T-helper 17 cell (primary cell): ENCODE measurements at places on chromosomes 16 and 17.

DNA sequence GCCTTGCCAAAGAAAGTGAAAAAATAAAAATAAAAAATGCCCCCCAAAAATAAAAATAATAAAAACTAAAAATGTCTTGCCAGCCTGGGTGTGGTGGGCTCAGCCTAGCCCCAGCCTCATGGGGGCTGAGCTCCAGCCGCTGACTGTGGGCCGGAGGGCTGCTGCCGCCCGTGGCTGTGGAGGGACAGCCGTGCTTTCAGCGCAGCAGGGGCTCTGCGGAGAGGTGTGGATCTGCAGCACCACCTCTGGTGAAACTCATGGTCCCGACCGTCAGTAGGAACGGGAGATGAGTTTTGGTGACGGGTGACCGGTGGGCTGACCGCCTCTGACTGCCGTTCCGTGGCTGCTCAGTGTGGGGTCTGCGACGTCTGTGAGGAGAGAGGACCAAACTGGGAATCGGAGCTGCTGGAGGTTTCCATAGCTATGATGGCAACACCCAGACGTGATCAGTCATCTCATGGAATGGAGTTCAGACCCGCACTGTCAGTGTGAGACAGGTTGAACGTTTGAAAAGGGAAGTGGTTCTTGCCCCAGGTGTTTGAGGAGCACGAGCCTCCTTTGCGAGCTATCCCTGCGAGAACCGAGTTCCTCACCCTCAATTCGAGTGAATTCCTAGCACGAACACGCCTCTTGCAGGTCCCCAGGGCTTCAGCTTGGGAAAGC, 12.0 kb upstream of the RPL13 start:
- DNase-seq, result no peak

DNA sequence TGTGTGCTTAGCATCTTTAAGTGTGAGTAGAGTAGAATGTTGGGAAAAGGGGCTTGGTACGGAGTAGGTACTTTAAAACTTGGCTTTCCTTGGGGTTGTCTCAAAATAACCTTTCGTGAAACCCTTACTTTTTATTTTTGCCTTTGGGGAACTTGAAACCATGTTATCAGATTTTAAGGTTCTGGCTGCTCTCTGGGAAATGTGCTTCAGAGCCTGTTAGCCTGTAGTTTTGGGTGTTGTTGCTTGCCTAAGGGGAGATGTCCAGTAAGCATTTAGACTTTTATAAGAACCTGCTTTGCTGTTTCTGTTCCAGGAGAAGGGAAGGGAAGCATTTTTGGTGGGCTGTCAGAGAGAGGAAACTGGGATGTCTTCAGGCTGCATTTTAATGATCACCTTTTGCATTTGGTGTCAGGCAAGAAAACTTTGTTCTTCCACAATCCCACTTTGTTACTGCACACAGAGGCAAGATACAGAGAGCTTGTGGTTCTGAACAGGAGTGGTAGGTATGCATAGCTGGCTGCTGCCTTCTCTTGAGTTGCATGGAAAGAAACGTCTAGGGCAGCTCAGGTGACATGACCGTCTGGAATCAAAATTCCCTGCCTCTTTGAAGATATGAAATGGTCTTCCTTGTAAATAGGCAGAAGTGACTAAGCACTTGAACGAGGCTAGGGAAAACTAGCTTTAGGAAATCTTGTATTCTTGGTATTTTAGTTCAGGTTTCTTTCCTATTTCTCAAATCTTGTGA, 1.7 kb downstream of the RABEP1 start:
- DNase-seq, result no peak

DNA sequence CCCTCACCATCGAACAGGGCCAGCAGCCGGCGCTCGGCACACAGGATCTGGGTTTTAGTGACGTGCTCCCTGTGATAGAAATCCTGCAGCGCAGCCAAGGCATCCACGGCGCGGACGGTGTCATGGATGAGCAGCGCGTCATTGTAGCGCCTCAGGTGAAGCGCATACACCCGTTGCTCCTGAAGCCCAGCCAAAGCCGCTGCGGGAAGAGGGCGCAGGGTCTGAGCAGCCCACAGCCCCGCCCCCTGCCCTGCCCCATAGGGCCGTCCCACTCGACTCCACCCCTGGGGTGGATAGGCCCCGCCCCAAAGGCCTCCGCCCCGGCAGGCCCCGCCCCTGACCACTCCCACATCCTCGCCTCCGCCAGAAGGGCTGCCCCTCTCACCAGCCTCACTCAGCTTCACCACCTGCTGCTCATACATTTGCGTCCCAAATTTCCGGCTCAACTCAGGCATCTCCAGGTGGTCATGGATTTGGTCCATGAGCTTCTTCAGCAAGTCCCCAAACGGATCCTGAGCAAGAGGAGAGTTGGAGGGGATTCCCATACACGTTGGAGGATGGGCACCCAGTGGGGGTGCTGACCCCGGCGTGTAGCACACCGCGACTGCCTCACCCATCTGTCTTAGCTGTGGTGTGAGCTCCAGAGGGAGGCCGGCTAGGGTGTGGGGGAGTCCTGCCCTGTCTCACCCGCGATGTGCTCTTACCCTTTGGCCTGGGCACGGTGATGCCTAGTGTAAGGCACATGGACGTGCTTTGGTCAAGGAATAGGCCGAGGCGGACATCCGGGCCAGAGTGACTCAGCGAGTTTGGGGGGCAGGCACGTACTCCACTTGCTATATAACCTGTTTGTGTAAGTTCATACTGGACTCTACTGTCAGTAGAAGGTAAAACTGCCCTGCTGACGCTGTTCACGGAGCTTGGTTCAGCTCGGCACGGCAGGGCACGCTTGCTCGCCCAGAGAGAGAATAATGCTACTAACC, 4.6 kb downstream of the DHX58 start:
- DNase-seq, result peak; percentile 89

GRCh38 chr16:75309899-75310430, 58.5 kb upstream of the BCAR1 start:
- no peak for DNase-seq

DNA sequence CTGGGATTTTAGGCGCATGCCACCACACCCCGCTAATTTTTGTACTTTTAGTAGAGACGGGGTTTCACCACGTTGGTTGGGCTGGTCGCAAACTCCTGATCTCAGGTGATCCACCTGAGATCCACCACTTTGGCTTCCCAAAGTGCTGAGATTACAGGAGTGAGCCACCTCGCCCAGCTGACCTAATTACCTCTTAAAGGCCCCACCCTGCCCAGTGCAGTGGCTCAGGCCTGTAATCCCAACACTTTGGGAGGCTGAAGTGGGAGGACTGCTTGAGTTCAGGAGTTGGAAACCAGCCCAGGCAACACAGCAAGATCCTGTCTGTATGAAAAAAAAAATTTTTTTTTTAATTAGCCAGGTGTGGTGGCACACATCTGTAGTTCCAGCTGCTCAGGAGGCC, 2.9 kb upstream of the COASY start:
- DNase-seq, result no peak

GRCh38 chr16:89072548-89073130, 21.0 kb upstream of the ACSF3 start:
- DNase-seq, result no peak
